LNCaP clone FGC (cell line): ENCODE measurements at places on chromosomes 2 and 18.

DNA sequence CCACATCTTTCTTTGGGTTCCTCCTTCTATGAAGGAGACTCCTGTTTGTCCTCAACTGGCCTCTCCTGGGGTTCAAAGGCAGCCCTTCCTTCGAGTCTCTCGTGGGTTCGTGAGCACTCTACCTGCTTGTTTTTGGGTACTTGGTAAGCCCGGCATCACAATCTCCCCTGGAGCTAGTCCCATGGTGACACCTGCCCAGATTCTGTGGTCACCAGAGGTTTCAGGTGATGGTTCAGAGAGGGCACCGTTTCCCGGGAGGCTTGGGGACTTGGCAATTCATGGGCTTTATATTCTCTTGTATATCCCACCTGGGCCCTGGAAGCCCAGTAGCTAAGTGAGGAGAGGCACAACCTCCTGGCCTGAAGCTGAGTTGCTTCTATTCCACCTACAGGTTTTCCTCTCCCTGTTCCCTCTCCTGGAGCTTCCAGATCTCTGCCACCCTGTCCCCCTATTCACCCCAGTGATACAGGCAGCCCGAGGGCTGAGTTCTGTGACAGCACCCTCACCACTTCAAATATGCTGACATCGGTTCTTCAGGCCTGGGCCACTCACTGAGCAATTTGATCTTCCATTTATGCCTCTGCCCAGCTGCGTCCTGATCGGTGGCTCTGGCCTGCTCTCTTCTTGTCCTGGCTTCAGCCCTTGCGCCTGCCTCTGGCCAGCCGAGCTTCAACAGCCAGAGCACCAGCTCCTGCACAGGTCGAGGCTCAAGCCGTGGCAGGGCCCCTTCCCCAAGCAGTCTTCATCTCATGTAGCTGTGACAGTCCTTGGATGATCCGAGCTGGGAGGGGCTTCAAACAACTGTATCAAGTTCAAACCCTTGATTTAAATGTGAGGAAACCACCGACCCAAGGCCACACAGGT is 91.5 kb downstream of the MSH2 start:
- no peak for DNase-seq

DNA sequence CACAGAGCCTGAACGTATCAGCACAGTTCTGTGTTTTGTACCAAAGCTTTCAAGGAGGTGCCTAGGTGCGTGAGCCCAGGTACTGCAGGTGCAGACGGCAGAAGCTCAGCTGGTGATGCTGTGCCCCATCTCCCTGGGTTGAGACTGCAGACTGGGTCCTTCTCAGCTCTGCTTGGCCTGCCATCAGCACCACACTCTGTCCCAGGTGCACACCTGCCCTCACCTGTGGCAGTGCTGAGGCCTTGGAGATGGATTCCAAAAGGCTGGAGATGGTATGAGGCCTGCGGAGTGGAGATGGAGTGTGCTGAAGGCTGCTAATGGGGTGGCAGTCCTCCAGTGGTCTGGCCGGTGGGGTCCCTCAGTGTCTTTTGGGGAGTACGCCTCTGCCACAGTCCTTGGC is 9.3 kb downstream of the LDLRAD4 start:
- DNase-seq, result no peak

DNA sequence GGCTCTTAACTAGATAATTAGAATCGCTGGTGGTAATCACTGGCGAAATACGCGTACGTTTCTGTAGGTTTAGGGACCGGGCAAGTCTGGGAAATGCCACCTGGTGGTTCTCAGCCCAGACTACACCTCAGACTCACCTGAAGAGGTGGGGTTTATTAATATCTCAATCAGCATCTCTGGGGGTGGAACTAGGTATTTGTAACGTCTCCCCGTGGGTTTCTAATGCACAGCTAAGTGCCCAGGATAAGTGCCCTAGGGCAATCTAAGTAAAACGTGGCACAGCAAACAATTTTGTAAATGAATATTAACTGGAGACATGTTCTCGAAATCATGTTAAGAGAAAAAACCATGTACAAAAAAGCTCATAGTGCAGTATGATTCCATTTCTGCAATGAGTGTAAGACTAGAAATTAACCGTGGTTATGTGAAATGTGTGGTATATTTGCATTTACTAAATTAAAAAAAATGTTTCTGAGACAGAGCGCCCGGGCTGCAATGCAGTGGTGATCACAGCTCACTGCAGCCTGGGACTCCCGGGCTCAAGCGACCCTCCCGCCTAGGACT is 760 bp upstream of the CNOT11 start:
- peak; percentile 59 for DNase-seq

DNA sequence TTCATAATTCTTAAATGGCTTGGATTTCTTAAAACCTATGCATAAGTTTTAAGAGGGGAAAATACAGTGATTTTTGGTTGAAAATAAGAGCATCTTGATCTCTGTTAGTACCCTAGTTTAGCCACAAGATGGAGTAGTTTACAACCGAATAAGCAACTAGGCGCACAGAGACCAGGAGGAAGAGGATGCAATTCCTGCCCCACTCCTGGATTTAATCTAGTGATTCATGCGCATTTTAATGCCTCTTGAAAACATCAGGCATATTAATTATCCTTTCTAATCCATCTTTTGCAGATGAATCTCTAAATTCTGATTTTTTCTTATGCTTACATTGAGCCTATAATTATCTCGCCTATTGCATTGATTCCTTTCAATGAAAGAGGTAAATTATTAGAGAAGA is 76.7 kb downstream of the MRPS9 start:
- DNase-seq, result no peak

- DNase-seq, result no peak
These were observed 16.2 kb downstream of the TOGARAM2 start for GRCh38 chr2:28997237-28997846.

GRCh38 chr2:110126906-110127305 is 11.3 kb upstream of the MALL start:
- no peak for DNase-seq

DNA sequence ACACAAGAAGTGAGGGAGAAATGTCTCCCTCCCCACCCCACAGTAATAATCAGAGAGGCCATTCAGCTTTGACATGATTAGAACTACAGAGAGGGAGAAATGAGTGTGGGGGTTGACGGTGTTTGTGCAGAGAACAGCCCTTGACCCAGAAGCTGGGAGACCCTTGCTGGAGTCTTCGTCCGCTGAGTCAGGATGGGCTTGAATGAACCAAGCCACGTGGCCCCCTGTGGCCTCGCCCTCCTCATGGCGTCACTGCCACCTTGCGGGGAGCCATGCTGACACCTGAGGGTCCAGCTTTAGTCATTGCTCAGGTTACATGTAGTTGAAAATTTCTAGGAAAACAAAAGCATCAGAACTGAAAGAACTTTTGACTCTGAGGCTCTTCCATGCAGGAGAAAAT is 101.2 kb downstream of the DGKD start:
- no peak for DNase-seq

DNA sequence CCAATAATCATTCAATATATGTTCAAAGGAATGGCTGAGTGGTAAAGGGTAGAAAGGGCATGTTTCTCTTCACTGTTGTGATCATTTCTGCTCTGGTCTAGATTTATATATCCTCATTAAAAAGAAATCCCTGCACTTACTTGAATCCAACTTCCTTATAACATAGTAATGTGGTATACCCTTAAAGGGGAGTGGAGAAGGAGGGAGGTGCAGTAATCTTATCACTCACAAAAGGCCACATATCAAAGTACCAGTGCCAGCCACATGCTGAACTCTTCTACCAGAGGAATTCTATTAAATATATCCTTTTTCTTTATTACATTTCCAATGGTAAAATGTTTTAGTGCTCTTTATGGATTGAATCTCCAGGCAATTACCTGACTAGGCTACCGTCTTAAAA is 3.3 kb downstream of the KATNAL2 start:
- DNase-seq, result no peak

- no peak for DNase-seq
These were observed 442.3 kb downstream of the GRB14 start for GRCh38 chr2:164178835-164179465.

DNA sequence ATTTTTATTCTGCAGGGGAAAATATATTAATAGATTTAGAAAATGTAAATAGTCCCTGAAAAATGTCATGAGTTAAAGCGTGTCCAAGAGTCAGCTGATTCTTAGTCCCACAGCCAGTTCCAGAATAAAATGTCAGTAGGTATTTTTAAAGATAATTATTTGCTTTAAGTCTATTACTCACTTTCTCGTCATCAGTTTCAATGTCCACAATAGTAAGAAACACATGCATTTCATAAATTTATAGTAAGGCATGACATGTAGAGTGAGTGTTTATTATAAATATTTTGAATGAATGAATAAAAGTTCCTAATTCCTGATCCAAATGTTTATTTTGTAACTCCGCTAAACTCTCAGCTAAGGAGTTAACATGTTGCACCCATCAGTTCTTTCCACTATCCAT is 1044.0 kb upstream of the PIK3C3 start:
- no peak for DNase-seq

DNA sequence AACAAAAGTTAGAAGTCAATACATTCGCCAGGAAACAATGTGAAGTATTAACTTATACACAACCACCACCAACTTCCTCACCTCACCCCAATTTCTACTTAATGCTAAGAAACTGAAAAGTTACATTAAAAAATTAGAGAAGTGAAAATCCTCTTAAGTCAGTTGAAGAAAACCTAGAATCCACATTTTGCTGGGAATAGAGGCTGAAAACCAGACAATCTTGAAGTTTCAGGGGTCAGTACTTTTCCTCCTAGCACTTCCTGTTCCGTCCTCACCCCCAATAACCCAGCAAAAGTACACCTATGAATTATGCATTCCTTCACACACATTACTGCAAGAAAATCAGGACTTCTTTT is 6.3 kb downstream of the YES1 start:
- no peak for DNase-seq

DNA sequence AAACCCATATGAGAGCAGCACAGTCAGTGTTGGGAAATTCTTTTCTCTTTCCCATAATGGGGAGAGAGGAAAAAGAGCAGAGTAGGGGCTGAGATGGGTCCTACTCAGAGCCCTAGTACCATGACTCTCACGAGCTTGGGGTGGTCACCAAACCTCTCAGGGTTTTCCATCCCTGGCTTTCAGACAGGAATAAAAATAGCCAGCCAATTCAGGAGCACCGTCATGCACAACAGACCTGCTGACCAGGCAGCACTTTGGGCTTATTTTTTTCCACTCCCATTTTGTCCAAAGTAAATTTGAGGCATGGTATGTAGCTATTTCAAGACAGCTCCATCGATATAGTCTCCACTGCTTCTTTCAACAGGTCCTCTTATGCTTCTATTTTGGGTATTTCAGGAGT is 86.4 kb downstream of the TGFA start:
- no peak for DNase-seq

DNA sequence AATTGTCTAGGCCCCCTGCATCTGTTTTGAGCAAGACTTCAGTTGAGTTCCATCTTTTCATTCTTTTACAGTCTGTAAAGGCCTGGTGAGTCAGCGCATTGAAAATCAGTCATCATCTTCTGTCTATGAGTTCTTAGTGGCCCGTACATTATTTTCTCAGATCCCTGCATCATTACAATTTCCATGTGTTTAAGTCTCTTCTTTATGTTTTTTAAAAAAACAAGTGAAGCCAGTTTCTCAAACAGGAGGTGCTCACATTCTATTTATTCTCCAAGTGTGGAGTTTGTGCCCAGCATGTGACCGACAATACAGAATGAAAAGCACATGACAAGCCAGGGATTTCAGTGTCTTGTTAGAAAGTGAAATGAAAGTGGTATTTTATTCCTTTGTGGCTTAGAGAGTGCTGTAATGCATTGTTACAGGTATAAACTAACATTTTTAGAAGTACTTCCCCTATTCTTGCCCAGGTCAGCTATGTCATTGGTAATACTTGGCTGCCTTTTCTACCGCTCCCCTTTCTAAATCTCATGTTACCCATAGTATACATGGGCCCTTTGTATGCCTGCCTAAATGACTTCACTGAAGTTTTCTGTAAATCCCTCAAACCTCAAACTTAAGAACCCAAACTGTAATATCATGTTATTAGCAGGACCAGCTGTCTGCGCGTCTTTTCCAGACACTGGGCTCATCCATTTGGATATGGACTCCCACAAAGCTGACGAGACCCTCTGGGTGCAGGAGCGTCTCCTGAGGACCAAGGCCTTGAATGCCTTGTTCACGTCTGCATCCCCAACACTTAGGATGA is 67.6 kb downstream of the FEZ2 start:
- DNase-seq, result no peak

- no peak for DNase-seq
These were observed 141.7 kb upstream of the COPS8 start for GRCh38 chr2:236943841-236944513.

GRCh38 chr18:70428439-70428838 is 139.6 kb downstream of the SOCS6 start:
- DNase-seq, result peak; percentile 66

DNA sequence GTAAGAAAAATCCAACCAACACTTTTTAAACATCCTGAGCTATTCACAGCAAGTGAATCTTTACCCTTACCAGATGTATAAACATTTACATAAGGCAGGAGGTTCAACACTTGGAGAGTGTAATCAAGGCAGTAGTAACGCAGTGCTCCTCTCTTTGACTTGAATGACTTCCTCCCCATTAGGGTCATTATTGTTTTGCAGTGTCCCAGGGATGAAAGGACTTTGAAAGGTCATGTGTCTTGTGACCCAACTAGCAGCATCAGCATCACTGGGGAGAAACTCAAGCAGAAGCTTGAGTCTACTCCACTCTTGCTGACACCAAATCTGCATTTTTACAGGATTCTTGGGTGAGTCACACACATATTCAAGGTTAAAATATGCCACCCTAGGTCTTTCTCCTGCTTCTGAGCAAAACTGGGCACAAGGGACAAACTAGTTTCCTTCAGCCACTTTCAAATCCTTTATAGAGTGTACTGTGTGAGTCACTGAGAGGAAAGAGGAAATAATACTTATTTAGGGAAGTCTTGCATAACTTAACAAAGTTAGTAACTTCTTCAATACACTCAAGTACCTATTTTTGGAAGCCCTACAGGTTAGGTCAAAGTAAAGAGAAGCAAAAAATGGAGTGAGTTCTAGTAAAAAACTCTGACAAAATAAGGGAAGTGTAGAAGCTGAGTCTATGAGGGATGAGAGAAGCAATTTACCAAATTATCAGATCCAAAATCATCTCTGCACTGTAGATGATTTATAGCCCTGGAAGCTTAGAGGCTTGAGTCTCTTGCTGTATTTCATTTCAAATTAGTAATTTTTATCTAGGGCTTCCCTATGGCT is 51.0 kb upstream of the EML4 start:
- DNase-seq, result no peak

DNA sequence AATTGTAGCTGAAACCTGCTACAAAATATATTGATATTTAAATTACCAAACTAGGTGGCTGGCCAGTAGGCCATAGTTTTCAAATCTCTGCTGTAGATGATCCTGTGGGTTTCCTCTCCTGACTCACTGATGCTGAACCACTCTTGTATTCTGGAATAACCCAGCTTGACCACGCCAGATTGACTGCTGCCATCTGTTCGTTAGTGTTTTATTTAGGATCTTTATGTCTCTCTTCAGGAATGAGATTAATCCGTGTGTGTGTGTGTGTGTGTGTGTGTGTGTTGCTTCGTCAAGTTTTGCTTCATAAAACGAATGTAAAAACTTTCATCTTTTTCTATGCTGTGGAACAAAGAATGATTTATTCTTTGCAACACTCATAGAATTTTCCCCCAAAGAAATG is 187.1 kb downstream of the DYSF start:
- no peak for DNase-seq
